NCI-H2081 (cell line): ENCODE measurements at places on chromosomes 5 and 9.

DNA sequence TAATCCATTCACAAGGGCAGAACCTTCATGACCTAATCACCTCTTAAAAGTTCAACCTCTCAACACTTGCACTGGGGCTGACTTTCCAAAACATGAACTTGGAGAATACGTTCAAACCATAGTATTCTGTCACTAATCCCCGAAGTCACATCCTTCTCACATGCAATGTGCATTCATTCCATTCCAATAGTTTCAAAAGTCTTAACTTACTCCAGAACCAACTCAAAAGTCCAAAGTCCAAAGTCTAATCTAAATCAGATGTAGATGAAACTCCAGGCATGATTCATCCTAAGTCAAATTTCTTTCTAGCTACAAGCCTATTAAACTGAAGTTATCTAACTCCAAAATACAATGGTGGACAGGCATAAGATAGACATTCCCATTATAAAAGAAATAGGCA, 21.7 kb upstream of the ADAMTSL1 start:
- DNase-seq, result no peak

GRCh38 chr9:106019702-106020101, 325.4 kb downstream of the TMEM38B start:
- DNase-seq, result no peak

GRCh38 chr9:33923998-33924701, 107.2 kb downstream of the UBE2R2 start:
- no peak for DNase-seq

DNA sequence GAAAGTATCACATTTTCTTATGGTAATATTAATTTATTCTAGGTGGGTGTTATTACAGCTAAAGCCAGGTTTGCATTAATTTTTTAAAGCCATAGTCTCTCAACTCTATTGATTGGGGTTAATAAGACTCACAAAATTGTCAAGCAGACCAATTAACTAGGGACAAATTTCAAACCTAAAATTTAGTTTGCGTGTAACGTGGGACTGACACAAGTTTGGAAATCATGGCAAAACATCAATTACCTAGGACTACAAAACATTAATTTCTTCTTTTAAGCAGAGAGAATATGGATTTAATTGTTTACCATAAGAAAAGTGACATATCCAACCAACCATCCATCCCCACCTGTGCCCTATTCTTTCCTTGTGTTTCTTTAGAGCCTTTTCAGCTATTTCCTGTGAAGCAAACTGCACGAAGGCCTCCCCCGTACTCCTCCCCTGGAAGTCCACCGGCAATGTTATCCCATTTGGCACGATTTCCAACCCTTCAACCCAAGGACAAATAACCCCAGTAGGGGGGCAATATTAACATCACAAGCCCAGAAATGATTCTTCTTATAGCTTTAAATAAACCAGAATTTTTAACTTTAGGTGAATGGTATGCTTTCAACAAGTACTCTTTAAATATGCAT, 4.4 kb downstream of the HNRNPH1 start:
- DNase-seq, result peak; percentile 74

- DNase-seq, result no peak
Observed at GRCh38 chr5:139776861-139777260, 18.7 kb upstream of the PSD2 start.

DNA sequence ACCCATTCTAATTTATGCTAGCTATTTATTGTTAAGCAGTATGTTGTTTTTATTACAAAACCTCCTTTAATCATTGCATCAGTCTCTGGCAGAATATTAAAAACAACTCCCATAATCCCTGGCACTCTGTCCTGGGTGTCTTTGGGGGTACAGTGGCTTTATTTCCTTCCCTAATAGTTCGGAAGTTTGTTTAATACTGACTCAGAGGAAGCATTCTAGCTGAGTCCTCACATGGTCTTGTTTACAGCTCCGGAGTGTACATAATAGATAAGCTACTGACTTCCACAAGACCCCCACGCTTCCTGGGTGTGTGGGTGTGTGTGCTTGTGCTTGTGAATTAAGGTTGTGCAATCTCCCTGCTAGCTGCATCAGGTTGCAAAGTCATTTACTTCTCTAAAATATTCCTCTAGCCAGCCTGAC, 149.8 kb upstream of the CDKN2B start:
- no peak for DNase-seq

GRCh38 chr5:180332051-180332517, 21.1 kb downstream of the GFPT2 start:
- no peak for DNase-seq

DNA sequence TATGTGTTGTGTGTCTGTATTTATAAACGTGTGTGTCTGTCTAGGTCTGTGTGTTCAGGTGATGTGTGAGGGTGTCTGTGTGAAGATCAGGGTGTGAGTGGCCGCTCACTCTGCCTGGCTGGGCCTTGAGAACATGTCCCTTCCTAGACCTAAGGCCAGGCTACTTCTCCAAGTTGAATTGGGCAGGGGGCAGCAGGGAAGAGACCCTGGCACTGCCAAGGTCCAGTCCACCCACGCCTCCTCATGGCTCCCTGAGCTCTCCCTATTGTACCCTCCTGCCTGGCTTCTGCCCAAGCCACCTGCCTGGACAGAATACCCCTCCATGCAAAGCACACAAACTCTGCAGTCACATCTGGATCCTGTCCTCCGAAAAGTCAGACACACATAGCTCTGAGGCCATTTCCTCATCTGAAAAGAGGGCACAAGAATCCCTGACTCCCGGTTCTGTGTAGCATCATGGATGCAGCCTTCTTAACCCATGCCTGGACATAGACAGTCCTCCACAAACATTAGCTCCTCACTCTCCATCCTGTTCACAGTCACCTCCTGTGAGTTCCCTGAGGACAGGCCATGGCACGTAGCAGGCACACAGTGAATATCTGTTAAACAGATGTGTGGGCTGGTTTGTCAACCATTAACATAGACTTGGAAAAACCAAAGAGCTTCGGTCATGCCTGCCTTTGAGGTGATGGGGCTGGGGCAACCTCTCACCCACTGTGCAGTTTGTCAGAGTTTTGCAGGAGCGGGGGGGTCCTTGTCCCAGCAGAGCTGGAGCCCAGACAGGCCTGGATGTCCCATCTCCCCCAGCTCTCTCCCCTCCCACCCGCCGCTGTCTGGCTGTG, 167.8 kb upstream of the MVB12B start:
- DNase-seq, result no peak

DNA sequence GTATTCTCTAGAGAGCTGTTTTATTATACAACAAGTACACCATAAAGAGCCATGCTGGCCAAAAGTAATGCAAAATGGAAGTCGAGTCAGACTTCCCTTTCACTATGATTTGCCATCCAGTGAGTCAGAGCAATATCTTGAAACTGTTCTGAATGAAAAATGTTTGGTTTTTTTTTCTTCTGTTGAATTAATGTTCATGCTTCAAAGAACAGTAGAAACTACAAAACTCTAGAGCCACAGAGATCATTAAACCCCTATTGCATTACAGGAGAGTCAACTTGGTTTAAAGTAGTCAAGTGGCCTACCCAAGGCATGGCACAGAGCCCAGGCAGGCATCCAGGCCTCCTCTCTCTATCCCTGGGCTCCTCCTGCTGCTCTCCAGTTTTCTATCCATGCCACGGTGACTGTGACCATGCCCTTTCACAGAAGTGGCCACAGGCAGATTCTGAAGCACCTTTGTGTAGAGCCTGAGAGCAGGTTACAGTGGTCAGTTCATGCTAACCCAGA, 358.9 kb downstream of the DEPDC1B start:
- DNase-seq, result no peak

DNA sequence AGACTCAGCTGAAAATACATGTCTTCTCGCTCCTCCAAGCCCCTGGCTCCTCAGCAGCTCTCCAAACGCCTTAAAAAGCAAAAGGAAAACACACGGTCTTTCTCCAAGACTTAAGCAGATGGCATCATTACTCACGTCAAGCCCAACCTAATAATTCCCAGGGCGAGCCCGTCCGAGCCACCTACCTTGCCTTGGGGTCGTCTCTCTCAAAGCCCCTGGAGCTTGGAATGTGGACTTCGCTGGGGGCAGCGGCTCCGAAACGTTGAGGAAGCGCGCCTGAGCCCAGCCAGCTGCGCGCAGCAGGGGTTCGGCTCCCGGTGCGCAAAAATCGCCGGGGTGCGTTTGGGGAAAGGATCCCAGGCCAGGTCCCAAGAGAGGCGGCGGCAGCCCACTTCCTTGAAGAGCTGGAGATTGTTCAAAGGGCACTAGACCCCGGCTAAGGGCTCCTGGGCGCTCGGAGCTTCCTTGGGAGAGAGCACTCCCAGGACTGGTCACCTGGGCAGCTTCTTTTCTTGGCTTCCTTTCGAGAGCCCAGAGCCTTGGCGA, 395 bp downstream of the DRD1 start:
- no peak for DNase-seq

GRCh38 chr9:7976167-7976755, 176.7 kb upstream of the DMAC1 start:
- DNase-seq, result no peak

GRCh38 chr9:127717766-127718165, 1.9 kb downstream of the TTC16 start:
- no peak for DNase-seq

DNA sequence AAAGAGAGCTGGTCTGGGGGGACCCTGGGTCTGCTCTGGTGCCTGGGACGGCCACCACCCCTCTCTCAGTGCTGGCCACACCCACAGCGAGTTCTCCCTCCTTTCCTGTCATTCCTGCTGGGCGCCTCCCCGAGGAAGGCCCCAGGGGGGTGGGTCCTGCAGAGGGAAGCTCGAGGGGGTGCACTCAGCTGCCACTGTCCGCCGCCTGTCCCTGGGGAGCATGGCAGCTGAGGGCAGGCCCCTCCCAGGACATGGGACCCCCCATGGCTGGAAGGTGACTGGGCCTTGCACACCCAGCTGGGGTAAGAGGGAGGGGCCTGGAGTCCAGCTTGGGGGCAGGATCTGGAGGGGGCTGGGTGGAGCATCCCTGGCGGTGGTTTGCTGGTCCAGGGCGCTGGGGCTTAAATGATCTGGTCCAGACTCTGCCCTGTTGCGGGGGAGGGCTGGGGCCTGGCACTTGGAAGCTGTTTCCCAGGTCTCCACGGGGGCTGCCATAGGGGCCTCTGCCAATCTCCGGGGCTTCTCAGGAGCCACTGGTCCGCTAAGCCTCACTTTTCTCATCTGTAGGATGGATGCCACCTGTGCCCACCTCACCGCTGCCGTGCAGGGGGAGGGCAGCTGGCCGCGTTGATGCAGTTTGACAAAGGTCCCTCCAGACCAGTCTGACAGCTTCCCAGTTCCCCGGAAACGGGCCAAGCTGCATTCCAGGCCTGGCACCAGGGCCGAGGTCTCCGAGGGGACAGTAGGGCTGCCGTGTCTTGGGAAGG, 6.0 kb upstream of the SLC2A6 start:
- no peak for DNase-seq

GRCh38 chr5:142193114-142193428, 84.5 kb downstream of the NDFIP1 start:
- no peak for DNase-seq

DNA sequence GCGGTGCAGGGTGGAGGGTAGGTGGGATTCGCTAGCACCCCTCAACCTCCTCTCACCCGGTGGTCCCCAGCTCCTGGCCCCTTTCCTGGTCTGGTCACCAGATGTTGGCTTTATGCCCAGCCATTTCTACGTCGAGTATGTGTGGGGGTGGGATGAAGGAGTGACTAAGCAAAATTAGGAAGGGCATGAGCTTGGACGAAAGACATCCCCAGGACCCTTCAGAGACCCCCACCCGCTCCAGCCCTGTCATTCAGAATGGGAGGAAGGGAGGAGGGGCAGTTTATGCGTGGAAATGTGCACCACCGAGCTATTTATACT, 742 bp downstream of the BHMT2 start:
- DNase-seq, result no peak

GRCh38 chr5:1926071-1926440, 43.3 kb upstream of the IRX4 start:
- no peak for DNase-seq

DNA sequence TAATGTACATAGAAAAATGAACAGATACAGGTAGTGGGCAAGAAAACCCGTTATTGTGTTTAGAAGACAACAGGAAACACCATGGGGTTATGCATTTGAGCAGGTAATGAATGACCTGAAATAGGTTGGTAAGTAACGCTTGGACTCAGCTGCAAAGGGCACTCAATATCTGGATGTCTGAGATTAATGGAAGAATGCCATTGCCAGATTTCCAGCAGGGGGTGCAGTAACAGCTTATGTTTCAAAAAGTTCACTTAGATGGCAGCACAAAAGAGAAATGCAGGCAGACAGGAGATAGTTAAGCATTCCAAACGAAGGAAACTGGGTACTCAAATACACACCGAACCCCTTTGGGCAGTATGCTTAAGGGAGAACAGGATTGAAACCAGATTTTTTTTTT, 285.5 kb upstream of the VLDLR start:
- no peak for DNase-seq

GRCh38 chr5:127660047-127660733, 11.3 kb downstream of the CTXN3 start:
- DNase-seq, result no peak

GRCh38 chr5:151093476-151093889, 12.6 kb upstream of the TNIP1 start:
- no peak for DNase-seq

DNA sequence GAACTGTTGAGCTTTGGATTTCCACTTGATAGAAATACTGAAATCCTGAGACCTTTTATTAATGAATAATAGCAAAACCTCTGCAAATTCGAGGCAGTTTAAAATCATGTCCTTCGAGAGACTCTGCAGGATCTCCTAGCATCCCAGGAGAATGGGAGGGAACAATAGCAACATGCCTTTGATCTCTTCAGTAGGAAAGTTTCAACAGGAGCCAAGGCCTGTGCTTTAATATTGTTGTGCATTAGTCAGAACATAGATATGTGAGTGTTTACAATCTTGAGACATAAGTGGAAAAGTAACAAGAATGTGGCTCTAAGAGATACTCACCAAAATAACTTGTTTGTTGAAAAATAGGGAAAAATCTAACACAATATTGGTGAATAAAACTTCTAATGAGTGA, 83.3 kb upstream of the LHFPL2 start:
- no peak for DNase-seq

DNA sequence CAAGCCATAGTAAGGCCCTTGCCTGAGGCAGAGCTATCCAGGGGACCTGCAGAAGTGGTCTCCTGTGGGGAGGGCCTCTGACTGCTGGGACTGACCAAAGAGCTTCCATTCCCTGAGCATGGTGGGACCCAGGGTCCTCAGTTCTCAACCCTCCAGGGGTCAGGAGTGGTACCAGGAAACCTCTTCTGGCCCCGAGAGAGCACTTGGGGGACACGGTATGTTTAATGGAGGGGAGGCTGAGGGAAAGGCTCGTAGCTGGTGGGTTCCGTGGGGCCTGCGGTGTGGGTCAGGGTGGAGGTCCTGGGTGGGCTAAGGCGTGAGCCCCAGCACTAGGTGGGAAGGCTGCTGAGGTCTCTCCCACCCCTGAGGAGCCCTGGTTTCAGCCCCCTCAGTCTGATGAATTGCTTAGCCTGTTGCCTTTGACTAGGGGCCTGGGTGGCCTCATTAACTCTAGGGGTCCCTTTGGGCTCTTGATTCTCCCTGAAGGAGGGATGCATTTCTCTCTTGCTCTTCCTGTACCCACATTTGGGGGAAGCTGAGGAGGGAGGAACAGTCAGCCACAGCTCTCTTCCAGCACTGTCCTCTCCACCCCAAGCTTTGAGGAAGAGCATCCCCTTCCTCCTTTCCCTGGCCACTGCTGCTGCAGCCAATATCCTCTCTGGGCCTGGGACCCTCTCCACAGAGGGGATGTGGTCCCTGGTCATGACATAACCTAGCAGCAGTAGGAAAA, 34.0 kb downstream of the CSF1R start:
- no peak for DNase-seq

GRCh38 chr5:139138109-139138508, 60.1 kb downstream of the SIL1 start:
- no peak for DNase-seq

GRCh38 chr5:96125231-96125891, 163.7 kb upstream of the ELL2 start:
- DNase-seq, result no peak

GRCh38 chr5:124059200-124059599, 547.2 kb downstream of the CSNK1G3 start:
- no peak for DNase-seq
